ENCODE measurements at places on chromosomes 5 and 9.

DNA sequence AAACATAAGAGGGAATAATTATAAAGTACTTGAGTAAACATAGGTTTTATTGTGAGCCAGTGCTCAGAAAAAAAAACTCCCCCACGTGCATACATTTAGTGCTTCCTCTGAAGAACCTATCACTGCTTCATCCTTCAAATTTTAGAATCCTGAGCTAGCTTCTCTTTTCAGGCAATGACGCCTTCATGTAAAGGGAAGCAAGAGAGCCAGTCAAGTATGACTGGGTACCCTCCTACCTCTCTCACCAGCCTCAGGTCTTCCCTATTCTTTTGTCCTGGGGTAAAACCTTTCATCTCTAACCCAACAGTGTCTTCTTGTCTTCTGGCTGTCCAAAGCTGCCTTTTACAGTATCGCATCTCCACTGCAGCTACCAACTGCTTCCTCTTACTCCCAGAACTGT is 32.0 kb downstream of the PLPP1 start:
- DNase-seq, result no peak

DNA sequence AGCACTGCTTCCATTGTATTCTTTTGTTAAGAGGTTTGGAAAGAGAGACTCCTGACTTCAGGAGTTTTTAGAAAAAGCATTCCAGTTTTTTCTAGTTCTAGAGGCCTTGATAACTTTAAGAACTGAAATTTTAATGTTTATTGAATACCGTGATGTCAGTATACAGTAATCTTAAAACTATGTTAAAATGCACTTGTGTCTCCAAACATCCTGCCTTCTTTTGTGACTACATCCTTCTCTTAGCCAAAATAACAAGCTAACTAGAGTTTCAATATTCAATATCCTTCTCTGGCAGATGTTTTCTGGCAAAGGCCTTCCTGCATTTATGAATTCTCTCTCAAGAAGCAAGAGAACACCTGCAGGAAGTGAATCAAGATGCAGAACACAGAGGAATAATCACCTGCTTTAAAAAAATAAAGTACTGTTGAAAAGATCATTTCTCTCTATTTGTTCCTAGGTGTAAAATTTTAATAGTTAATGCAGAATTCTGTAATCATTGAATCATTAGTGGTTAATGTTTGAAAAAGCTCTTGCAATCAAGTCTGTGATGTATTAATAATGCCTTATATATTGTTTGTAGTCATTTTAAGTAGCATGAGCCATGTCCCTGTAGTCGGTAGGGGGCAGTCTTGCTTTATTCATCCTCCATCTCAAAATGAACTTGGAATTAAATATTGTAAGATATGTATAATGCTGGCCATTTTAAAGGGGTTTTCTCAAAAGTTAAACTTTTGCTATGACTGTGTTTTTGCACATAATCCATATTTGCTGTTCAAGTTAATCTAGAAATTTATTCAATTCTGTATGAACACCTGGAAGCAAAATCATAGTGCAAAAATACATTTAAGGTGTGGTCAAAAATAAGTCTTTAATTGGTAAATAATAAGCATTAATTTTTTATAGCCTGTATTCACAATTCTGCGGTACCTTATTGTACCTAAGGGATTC is 43.1 kb downstream of the NDFIP1 start:
- peak; percentile 87 for DNase-seq

- DNase-seq, result no peak
These were observed 8.1 kb downstream of the ADAMTS2 start for GRCh38 chr5:179336871-179337795.

DNA sequence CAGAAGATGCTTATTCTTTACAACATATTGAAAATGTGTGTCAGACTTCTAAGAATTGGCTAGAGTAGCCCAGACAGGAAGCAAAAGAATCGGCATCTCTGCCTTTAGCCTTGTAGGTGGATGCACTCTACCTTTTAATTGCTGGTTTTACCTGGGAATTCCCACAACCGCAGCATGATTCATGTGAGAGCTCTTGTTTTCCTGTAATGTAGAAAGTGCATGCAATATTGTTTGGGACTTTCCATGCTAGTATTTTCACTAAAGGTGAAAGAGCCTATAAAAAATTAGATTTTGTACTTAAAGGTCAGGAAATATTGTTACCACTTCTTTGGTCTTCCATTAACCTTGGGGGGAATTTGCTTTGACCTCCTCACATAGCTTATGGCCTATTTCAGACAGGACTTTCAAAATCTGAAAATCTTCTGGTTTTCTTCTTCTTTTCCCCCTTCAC is 89.8 kb downstream of the NTRK2 start:
- DNase-seq, result no peak

GRCh38 chr5:163252950-163253349 is 184.4 kb upstream of the CCNG1 start:
- DNase-seq, result no peak

GRCh38 chr5:170571281-170571731 is 67.5 kb downstream of the KCNIP1 start:
- DNase-seq, result no peak

DNA sequence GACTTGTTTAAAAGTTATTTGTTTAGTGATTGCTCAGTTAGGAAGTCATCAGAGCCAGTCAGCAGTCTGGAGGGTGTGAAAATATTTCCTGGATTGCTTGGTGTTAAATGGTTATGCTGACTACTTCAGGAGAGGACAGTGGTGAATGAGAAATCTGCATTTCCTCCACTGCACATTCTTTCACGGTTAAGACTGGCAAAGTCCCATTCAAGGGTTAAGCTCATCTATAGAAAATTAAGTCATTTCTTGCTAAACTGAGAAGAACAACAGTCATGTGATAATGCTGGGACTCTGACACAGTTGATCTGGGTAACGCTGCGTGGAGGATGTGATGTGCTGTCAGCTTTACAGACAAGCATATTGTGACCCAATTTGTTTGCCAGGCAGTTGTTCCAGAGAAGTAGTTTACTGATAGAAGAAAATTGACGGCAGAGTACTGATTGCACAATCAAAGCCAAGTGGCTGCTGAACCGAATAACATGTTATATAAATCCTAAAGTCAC is 80.4 kb downstream of the GRAMD2B start:
- peak; percentile 17 for DNase-seq

DNA sequence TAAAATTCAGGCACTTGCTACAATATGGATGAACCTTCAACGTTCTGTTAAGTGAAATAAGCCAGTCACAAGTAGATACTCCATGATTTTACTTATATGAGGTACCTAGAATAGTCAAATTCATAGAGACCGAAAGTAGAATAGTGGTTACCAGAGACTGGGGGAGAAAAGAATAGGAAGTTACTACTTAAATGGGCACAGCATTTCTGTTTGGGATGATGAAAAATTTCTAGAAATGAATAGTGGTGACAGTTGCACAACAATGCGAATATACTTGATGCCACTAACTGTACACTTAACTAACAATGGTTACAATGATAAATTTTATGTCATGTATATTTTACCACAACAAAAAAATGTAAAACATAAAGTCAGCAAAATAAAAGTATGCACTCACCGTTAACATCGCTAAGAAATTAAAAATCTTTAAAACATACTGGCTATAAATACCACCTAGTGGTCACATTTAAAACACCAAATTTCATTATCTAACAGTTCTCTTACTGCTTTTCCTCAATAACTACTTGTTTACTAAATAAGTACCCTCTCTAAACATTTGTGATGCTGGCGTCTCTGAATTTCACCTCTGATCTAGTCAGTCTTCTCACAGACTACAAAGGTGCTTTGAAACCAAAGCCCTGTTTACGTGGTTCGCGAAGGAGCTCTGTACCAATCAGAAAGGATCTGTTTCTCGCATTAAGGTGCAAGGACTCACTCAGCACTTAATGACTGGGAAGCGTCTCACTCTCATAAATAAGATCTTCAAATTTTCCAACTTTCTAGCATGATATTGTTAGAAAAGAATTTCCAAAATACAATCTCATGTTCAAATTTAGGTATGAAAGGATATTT is 22.7 kb downstream of the KIF3A start:
- peak; percentile 38 for DNase-seq

- DNase-seq, result no peak
These were observed 750.3 kb downstream of the MAT2B start for GRCh38 chr5:164255598-164256213.

DNA sequence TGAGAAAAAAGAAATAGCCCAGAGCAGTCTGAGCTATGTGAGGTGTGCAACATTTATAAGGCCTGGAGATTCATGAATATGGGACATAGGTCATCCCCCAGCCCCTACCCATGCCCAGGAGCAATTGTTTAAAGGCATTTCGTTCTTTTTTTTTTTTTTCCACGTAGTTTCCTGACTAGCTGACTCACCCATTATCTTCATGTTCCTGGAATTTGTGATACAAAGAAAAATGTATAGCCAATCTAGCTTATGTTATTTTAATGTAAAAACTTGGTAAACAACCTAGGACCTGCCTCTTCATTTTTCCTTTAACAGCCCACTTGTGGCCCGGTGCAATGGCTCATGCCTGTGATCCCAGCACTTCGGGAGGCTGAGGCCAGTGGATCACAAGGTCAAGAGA is 81.3 kb downstream of the OSTF1 start:
- DNase-seq, result no peak

- no peak for DNase-seq
These were observed 565.8 kb downstream of the TLE1 start for GRCh38 chr9:81123526-81123925.

GRCh38 chr5:73304381-73304780 is 131.4 kb downstream of the TMEM174 start:
- DNase-seq, result no peak

DNA sequence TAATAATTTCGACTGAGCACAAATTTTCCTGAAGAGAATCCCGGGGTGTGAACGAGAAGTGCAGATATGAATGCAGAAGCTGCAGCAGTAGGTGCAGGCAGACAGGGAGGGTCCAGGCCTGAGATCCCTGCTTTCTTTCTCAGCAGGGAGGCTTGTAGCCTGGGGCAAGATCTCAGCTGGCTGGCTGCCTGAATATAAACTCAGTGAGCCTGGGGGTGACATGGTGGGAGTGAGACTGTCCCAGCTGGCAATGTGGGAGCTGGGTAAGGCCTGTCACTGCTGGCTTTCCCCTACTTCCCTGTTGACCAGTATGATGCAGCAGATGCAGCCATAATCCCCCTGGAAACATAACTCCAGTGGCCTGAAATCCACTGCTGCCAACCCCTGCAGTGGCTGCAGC is 325.2 kb downstream of the CETN3 start:
- no peak for DNase-seq

DNA sequence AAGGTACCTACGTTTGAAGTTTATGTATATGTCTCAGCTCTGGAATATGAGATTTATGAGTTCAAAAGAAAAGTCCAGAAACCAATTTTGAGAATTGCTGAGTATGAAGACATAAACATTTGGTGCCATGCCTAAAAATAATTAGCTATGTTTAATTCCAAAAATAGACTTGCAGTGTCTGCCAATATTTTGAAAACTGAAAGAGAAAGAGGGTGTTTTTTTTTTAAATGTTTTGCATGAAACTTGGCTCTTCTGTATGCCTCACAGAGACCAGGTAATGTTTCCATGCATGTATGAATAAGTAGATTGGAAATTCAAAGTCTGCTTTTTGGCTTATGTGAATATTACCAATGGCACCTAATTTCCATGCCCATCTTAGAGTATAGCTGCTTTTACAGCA is 634.4 kb upstream of the C9orf72 start:
- DNase-seq, result no peak

GRCh38 chr5:31470608-31471007 is 61.3 kb downstream of the DROSHA start:
- peak; percentile 45 for DNase-seq

- DNase-seq, result peak; percentile 40
These were observed 114.0 kb upstream of the MTAP start for GRCh38 chr9:21688108-21689102.

GRCh38 chr5:108472237-108472636 is 90.3 kb upstream of the FBXL17 start:
- no peak for DNase-seq

- no peak for DNase-seq
These were observed 177.5 kb downstream of the GDNF start for GRCh38 chr5:37662362-37662761.

- DNase-seq, result no peak
These were observed 10.5 kb downstream of the LHX6 start for GRCh38 chr9:122218071-122218934.

- DNase-seq, result peak; percentile 68
These were observed 473.6 kb upstream of the TNC start for GRCh38 chr9:115591584-115591984.

GRCh38 chr9:113528088-113528487 is 64.6 kb downstream of the RGS3 start:
- no peak for DNase-seq

DNA sequence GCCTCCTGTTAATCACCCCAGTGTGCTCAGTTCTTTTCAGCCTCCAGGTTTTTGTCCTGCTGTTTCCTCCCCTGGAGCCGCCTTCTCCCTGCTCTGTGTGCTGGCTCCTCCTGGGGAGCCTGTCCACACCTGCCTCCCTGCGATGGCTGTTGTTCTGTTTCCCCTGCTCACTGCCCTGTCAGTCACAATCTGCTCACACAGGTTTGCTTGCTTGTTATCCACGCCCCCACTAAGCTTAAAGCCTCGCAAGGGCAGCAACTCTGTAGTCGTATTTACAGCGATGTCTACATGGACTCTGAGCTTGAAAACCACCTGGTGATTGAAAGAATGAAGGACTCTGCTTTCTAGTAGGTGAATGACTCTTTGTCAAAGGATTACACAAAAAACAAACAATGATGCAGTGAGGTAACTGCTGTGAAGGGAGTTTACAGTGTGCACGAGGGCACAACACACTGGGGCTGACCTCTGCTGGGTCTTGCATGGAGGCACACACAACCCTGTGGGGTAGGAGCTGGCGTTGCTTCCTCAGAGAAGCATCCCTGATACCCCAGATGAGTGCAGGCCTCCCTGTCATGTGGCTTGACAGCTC is 39.6 kb upstream of the TEX48 start:
- no peak for DNase-seq

DNA sequence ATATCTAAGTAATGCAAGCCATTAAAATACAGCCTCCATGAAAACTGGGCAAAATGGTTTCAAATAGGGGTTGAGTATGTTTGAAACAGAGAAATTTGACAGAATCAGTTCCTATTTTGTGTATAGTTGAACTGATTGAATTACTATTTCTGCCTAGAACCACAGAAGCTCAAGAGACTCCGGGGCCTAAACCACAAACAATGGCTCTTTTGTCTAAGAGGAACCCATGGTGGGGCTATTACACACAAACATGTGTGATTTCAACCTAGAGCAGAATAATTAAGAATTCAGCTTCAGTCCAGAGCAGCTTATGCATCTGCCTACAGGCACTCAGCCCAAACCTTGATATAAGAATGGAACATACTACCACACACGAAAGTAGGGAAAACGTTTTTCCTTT is 171.2 kb upstream of the MPDZ start:
- DNase-seq, result no peak

GRCh38 chr5:142011572-142012185 is 1.1 kb downstream of the GNPDA1 start:
- DNase-seq, result no peak

GRCh38 chr5:106423109-106423897 is 1247.4 kb downstream of the EFNA5 start:
- DNase-seq, result no peak

- DNase-seq, result no peak
These were observed 128.2 kb upstream of the MYO10 start for GRCh38 chr5:17064241-17064640.
